ENCODE measurements at places on chromosomes 6 and 20.

DNA sequence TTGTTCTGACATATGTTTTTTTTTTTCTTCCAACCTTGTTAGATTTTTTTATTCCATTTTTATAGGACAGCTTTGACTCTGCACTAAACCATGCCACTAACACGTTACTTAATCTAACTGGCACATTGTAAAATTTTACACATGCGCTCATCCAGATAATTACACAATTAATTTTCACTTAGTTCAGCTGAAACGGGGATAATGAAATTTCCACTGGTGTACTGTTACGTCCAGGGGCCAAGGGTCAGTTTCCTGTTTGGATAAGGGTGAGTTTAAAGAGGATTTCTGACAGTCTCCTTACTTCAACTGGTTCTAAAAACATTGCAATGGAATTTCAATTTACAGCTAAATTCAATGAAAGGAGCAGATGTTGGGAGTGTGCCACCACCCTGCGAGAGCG, 221.8 kb upstream of the CEP162 start:
- no peak for DNase-seq

DNA sequence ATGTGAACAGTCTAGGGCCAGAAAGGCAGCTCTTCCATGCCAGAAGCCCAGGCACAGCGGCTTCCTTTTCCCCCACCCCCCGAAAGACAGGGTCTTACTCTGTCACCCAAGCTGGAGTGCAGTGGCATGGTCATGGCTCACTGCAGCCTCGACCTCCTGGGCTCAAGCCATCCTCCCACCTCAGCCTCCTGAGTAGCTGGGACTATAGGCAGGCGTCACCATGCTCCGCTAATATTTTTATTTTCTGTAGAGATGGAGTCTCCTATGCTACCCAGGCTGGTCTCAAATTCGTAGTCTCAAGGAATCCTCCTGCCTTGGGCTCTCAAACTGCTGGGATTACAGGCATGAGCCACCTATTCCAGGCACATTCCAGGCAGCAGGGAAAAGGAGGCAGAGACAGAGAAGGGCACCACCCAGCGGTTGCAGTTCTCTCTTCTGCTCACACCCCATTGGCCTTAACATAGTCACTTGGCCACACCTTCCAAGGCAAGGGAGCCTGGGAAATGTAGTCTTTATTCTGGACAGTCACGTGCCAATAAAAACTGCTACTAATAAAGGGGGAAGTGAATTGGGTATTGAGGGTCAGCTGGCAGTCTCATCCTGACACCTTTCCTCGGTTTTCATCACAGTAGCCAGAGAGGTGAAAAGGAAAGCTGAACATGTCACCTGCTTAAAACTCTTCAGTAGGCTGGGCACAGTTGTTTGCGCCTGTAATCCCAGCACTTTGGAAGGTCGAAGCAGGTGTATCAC, 205.9 kb downstream of the ZMYND8 start:
- DNase-seq: peak; percentile 68

DNA sequence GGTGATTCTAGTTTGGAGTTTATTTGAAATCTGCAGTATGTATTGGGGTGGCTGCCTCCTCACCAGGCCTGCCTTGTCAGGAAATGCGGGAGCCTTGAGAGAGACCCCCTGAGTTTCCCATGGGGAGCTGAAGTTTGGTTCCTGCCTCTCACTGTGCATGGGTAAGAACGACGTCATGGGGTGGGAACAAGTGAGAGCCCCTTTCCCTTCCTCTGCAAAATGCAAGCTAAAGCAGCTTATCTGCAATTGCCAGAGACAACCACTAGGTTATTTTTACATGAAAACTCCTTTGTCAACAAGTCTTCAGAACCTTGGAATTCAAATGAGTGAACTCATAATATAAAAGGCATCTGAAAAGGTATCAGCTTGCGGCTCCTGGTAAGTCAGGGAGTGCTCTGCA, 58.4 kb downstream of the TMEM170B start:
- peak; percentile 44 for DNase-seq

- DNase-seq: no peak
Measured at GRCh38 chr20:34058831-34059230, 53.2 kb downstream of the EIF2S2 start.

GRCh38 chr6:135073217-135073616, 18.6 kb upstream of the HBS1L start:
- DNase-seq: no peak

- DNase-seq: no peak
Measured at GRCh38 chr20:47343007-47343472, 13.5 kb downstream of the ZMYND8 start.

DNA sequence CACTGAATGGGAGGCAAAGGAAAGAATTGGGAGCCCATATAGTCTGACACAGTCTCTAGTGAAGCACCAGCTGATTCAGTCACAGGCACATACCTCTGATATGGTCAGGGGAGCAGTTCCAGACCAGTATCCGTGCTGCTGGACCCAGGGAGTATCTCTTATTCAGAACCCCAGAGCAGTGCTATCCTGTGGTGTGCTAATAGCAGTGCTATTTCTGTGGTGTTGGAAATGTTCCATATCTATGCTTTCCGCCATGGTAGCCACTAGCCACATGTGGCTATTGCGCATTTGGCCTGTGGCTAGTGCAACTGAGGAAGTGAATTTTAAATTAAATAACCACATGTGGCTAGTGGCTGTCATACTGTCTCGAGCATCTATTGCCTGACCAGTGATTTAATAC, 11.0 kb downstream of the SCUBE3 start:
- no peak for DNase-seq

- no peak for DNase-seq
Measured at GRCh38 chr20:46036370-46036769, 7.4 kb downstream of the SLC12A5 start.

DNA sequence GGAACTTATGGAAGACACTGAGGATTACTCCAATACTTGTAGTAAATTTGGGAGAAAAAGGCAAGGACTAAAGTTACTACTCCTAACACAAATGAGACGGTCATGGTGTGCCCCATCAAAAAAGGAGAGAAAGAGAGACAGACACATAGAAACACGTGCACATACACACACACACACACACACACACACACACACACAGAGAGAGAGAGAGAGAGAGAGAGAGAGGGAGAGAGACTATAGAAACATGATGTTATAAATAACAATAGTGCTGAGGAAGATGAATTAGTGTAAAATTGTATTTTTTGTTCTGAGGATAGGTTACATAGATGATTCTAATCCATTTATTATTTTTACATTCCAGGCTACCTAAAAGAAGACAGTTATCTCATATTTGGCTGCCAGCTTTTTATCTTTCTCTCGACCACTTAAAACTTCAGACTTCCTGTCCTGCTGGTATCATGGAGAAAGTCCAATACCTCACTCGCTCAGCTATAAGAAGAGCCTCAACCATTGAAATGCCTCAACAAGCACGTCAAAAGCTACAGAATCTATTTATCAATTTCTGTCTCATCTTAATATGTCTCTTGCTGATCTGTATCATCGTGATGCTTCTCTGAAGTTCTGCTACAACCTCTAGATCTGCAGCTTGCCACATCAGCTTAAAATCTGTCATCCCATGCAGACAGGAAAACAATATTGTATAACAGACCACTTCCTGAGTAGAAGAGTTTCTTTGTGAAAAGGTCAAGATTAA, 10.5 kb downstream of the PLN start:
- DNase-seq: no peak

- no peak for DNase-seq
Measured at GRCh38 chr20:61599541-61599992, 347.5 kb downstream of the CDH4 start.

DNA sequence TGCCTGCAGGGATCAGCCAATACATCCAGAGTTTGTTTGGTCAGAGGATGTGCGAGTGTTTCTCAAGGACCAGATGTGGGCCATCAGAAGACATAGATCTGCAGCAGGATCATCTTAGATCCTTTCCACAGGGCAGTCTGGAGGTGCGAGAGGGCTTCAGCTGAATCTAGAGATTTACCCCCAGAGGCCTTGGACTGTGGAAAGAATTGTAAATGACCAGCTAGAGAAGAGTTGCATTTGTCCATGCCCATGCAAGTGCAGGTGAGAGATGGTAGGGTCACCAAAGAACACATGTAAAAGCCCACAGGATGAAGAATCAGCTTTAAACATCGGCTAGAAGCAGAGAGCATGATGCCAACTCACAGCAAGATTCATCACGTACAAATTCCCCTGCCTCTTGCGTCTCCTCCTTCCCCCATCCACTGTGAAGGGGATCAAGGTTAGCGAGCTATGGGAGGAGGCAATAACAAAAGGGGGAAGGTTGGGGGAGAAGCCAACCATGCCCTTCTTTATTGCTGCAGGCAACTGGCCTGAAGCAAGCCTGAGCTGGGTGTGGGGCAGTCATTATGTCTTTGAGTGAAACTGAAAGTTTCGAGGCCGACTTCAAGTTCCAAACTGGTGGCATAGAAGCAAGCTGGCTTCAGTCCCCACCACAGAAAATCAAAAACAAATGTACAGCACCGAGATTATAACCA, 83.5 kb downstream of the SCML4 start:
- DNase-seq: no peak

- no peak for DNase-seq
Measured at GRCh38 chr6:67131827-67132226, 1424.8 kb upstream of the EYS start.

- no peak for DNase-seq
Measured at GRCh38 chr6:18663011-18663410, 275.9 kb downstream of the RNF144B start.

- DNase-seq: no peak
Measured at GRCh38 chr6:136403110-136403980, 113.7 kb upstream of the BCLAF1 start.

DNA sequence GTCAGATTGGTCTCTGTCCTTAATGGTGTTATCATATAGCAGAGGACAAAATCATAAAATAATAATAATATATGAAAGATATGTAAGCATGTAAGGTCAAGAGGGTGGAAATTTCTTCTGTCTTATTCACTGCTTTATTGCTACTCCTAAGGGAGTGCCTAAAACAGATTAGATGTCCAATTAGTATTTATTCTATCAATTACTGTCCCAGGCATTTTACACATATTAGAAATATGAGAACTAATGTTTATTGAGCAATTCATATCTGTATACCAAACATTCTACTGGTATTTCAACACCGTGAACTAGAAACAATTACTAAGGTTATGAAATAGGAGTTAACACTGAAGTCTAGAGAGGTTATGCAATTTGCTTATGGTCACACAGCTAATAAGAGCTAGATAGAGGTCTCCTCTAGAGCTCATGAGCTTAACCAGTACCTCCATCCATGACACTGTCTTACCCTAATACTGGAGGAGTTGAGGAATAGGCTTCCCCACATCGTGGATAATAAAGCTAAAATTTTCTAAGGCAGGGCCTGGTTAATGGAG, 302.3 kb downstream of the PLCB1 start:
- no peak for DNase-seq

DNA sequence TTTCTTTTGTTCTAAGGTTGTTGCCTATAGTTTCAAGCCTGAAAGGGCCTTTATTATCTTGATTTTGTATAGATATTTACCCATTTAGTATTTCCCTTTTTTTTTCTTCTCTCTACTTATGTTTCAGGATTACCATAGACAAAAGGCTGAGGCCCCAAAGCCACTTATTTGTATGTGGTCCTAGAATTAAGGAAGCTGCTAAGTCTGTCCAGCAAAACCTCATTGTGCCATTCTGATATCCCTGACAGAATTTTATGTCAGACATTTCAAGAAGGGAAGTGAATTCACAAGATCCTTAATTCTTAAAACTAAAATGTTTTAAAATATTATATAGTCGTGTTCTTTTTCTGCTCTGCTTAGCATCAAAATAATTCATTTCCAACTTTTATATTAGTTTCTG, 6.9 kb downstream of the HAO1 start:
- DNase-seq: no peak

DNA sequence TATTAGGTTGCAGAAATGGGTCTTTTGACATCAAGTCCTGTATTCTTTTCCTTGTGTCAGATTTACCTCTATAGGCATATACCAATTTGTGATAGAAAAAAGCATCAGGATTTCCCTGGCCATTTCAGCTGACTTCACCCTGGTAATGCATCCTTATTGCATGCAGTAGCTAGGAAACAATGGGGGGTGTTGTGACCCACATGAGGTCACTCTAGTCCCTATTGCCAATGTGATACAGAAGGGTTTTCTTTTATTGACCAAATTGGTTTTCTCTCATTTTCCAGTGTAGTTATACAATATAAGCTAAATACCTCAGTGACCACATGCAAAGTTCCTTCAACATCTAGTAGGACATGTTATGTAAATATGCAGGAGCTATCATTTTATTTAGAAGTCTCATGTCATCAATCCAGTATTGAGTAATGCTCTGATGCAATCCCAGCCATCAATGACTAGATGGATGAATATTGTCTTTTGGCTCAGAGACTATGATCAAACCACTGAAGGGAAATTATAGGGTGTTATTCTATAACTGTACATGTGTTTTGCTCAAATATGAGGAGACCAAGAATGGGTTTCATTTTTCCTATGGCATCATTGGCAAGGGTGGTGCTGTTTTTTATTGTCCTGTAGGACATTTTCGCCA, 177.7 kb downstream of the KLHL32 start:
- DNase-seq: no peak

DNA sequence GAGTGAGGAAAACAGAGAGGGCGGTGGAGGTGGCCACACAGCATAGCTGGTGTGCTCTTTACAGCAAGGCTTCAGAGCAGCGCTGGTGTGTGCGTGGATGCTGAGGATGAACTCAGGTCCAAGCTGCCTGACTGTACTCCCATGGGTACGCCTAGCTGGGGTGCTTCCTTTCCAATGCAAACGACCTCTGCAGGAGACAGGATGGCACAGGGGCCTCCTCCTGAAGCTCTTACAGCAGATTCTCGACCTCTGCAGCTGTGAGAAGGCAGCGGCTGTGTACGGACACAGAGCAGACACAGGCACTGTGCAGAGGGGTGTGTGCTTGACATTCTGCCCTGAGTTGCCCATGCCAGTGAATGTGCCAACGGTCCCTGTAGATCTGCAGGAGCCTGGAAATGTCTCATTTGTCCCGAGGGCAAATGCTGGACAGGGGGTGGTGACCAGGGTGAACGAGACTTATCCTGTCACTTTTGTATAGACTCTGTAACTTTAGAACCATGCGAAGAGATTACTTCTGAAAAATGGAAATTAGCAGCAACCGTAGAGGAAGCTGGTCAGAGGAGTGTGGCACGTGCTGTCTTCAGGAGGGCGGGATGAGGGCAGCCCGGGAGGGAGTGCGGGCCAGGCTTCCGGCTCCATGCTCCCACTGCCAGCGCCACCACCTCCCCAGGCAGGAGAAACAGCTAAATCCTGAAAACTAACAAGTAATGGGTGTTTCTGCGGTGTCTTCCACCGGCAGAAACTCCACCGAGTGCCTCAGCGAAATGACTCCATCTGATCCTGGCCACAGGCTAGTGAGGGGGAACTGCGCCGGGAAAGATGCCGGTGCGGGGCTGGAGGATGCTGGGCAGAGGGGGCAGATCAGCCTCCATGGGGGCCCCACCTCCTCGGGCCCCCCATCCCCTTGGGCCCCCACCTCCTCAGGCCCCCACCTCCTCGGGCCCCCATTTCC, 120.9 kb upstream of the RPS6KA2 start:
- no peak for DNase-seq

- DNase-seq: no peak
Measured at GRCh38 chr20:45309075-45309474, 976 bp upstream of the MATN4 start.

- DNase-seq: no peak
Measured at GRCh38 chr6:141252828-141253608, 879.7 kb upstream of the GJE1 start.

- no peak for DNase-seq
Measured at GRCh38 chr20:11790046-11790445, 127.6 kb upstream of the BTBD3 start.

All from SW 1271 (cell line).